ENCODE measurements at places on chromosomes 16 and 17.

- no peak for DNase-seq
These were observed 95.5 kb downstream of the PMP22 start for GRCh38 chr17:15169676-15170075.

GRCh38 chr17:75625813-75626486, 7.3 kb upstream of the SMIM5 start:
- DNase-seq: peak; percentile 85

GRCh38 chr16:89009343-89010209, 32.6 kb upstream of the CBFA2T3 start:
- no peak for DNase-seq

GRCh38 chr17:74873874-74874614, 1.2 kb upstream of the FDXR start:
- no peak for DNase-seq

DNA sequence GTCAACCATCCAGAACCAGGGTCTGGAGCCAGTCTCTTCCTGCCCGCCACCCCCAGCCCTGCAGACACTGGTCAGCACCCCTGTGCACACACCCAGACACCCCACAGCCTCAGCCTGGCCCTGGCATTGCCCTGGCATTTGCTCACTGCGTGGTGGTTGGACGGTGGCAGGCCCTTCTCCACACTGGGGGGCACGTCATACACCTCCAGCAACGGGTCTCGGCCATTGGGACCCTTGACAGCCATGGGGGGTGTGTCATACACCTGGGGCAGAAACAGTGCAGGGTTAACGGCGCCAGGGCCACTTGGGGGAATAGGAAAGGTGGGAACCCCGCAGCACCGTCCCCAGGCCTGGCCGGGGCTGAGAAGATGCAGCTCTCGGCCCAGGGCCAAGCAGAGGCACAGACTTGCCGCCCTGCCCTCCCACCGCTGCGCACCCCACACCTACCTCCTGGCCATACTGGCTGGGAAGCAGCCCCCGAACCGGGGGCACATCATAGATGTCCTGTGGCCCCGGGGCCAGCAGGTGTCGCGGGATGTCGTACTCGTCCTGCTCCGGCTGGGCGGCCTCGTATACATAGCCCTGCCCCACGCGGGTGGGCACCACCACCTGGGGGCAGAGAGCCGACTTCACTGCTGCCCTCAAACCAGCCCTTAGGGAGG, 14.6 kb downstream of the BCAR1 start:
- DNase-seq: no peak

DNA sequence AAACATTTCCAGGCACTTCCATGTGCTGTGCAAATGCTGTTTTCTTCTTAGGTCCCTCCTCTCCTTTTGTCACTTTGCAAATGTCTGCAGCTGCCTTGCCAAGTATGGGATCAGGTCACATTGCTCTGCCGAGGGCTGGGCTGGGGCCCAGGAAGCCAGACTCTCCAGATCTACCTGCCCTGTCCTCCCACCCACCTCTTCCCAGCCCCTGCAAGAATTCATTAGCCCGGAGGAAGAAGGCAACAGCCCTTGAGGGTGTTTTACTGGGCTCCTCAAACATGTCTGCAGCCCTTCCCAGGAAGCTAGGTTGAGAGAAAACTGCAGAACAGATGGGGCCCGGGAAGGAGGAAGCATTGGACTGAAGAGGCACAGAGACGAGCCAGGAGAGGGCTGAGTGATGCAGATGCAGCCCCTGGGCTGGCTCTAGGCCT, 47.1 kb downstream of the WSB1 start:
- DNase-seq: no peak

DNA sequence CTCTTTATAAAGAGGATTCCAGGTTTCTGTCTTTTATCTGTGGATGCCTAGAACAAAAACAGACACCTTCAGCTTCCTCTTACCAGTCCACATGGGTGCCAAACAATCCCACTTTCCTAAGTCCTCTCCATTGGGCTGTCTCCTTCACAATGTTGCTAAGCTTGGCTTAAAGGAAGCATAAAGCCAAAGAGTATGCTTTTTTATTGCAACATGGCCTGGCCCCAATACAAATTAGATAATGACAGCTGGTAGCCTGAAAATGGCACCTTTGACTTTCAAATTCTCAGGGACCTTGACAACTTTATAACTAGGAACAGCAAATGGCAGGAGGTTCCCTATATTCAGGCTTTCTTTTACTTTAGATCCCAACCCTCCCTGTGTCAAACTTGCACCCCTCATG, 55.8 kb downstream of the SLFN5 start:
- no peak for DNase-seq

DNA sequence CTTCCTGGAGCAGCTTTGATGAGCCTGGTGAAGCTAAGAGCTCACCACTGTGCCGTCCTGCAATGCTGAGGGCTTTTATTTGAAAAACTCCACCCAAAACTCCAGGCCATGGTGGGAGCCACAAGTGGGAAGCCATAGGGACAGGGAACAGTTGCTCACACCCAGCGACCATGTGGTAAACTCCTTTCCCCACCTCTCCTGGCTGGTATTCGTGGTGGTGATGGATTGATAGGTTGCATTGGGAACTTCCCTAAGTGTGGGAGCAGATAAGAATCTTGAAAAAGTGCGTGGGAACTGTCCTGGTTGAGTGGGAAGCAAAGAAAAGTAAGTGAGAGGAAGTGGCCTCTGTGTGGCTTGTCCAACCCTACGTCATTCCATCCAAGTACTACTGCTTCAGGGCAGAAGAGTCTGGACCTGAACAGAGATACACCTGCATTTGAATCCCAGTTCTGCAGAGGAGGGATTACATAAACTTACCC, at the start of gene CCL1:
Gene CCL1, minus strand, starts transcription at position 51 of the 479 bp plus-strand sequence. CDS start 72 bp downstream, outside the sequence.
- DNase-seq: no peak

DNA sequence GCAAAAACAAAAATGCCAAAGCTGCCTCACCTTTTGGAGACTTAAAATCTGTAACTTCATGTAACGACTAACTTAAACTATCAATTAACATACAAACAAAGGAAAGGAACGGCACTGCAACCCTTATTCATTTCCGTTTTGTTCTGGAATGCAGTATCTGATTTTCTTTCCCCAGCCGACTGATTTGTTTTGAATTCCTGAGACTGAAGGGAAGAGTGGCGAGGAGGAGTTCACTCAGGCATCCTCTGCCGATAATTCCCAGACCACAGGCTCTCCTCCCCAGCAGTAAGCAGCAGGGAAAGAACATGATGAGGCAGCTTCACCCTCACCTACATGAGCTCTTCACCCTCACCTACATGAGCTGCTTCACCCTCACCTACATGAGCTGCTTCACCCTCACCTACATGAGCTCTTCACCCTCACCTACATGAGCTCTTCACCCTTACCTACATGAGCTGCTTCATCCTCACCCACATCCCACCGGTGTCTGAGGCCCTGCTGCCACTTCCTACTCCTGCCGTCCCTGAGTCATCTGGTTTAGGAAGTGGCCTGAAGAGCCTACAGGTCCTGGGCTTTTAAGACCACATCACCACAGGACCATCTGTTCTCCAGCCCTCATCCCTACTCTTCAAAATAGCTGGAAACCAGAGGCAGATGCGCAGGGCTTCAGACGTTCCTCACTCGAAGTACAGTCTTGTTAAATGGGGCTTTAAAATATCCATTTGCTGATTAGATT, 168.0 kb upstream of the RPH3AL start:
- DNase-seq: no peak

DNA sequence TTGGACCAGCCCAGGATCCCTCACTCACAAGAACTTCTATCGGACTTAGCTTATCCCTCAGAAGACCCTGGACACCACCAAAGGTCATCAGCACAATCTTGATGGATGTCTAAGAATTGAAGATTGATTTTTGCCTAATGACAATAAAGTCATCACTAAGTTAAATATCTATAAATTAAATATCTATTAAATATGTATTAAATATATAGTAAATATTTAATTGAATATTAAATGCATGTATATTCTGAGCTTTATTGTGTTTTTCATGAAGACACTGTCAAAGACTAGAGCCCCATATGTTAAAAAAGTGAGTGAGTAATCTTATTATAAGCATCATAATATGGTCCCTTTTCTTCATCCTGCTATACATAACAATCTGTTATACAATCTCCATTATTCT, 751.1 kb downstream of the KCNJ2 start:
- no peak for DNase-seq

- peak; percentile 89 for DNase-seq
These were observed 4.5 kb downstream of the TMEM100 start for GRCh38 chr17:55717898-55718735.

DNA sequence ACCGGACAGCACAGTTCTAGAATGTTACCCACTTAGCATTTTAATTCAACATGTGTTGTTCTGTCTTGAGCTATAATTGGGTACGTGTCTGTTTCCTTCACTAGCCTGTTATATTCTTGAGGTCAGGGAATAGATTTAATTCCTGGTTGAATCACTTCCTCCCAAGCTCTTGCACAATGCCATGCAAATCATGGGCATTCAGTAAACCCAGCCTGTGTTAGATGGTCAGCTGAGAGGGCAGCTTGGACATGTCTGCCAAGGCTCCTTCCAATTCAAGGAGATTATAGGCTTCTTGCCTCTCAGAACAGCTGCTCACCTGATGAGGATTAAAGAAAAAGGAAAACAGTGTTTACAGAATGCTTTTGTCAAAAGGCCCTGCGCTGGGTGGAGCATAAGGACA, 12.6 kb downstream of the C1QTNF1 start:
- no peak for DNase-seq

- DNase-seq: no peak
These were observed 102.9 kb downstream of the HIC1 start for GRCh38 chr17:2157675-2158395.

DNA sequence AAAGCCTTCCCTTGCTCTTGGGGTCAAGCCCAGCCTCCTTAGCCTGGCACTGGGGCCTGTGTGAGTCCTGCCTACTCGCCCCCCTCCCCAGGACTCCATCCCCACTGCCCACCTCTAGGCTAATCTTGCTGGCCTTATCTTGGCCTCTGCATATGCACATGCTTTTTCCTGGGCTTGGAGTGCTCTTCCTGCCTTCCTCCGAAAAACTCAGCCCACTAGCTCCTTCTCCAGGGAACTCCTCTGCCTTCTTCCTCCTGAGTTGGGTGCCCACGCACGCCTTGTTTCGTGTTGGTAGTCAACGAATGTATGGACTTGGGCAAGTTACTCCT, 16.5 kb downstream of the TBX2 start:
- no peak for DNase-seq

- DNase-seq: no peak
These were observed 18.6 kb downstream of the SCNN1B start for GRCh38 chr16:23320693-23321092.

GRCh38 chr16:56995136-56995805, 5.9 kb downstream of the NLRC5 start:
- no peak for DNase-seq

- no peak for DNase-seq
These were observed 14.4 kb upstream of the CYTH1 start for GRCh38 chr17:78796517-78796900.

DNA sequence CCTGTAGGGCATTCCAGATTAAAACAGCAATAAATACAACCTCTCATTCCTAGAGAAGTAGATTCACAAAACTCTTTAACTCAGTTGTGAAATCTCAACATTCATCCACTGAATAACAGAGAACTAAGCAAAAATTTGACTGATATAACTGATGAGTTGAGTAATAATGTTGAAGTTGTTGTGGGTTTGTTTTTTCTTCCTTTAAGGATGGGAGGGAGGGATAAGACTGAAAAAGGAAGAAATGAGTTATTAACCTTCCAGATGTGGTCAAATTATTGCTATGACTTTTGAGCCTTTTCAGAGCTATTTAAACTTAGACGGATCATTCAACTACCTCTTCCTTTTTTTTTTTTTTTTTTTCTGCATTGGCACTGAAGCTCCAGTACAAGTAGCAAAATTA, 38.6 kb downstream of the SKAP1 start:
- DNase-seq: no peak

DNA sequence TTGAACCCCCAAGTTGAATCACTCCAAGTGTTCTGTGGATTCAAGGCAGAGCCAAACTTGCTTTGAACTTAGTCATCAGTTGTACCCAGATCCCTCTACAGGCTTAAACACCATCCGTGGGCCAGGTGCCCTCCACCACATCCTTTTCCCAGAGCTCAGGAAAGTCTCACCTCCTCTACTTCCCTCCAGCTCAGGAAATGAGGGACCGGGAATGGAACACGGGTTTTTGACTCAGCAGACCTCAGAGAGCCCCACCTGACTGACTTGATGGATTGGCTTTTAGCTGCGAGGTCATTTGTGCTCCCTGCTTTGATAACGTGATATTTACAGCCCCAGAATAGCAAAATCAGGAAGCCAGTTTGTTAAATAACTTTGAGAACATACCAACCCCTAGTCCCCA, 20.1 kb downstream of the GID4 start:
- DNase-seq: no peak

GRCh38 chr17:4620531-4621101, 20.9 kb downstream of the ALOX15 start:
- DNase-seq: no peak

GRCh38 chr16:22933173-22933572, 119.2 kb downstream of the HS3ST2 start:
- DNase-seq: no peak

DNA sequence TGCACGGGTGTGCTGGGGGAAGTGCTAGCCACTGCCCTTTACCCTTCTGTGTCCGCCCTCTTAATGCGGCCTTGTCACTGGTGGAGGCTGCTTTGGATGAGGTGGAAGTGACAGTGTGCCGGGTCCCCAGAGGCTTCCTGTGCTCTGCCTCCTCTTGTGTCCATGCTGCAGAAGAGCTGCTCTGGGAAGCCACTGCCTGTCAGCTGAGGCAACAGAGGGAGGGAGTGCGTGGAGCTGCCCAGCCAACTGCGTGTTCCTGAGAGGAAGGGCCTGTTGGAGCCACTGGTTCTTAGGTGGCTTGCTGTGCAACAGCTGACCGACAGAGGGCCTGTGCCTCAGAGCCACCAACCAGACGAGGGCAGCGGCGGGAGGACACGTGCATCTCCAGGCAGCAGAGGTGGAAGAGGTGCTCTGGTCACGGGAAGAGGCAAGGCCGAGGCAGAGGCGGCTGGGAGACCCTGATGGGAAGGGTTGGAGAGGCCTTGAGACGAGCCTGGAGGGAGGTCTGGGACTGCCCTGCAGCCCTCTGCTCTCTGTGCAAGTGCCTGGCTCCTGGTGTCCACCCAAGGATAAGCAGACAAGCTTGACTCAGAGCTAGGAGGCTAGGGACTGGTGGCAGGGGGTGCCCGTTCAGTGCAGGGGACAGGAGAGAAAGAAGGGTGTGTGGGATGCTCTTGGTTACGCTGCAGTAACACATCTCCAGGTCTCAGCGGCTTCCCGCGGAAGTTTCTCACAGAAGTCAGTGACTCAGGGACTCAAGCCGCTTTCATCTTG, 25.4 kb downstream of the B9D1 start:
- peak; percentile 72 for DNase-seq

GRCh38 chr16:69566981-69567680, 1.4 kb downstream of the NFAT5 start:
- DNase-seq: peak; percentile 54

Measured in ecto neural progenitor cell (in vitro differentiated cells).